ENCODE measurements at places on chromosomes 6 and 20. TPM values are rescaled to one million over a fixed set of nuclear protein-coding genes. Genes with fewer than 3 reads are reported as not detected.
A peak's percentile ranks its signal among the peaks of the same experiment; 100 is the strongest.

DNA sequence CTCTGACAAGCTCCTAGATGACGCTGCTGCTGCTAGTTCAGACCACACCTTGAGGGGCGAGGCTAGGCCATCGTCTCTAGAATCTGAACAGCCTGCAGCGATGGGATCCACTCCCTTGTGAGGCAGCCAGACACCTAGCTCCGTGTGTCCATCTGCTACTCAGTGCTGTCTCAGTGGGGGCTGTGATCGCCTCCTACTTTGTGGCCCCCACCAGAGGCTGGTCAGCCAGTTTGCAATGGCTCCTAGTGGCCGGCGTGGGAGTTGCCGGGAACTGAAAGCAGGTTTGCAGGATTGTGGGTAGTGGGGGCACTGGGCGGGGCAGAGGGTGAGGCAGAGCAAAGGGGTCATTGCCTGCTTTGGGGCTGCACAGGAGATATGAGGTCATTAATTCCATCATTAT, 2.8 kb downstream of the CCN5 start:
- no peaks in the 10 kb centered on the region for H3K36me3 ChIP-seq
- H3K27me3 ChIP-seq, result no peaks in the 10 kb centered on the region
- no peak overlapping the region for H3K4me3 ChIP-seq

The TBXT gene
- total RNA-seq, result not detected

The MMS22L gene
- total RNA-seq, result 15.4 TPM

DNA sequence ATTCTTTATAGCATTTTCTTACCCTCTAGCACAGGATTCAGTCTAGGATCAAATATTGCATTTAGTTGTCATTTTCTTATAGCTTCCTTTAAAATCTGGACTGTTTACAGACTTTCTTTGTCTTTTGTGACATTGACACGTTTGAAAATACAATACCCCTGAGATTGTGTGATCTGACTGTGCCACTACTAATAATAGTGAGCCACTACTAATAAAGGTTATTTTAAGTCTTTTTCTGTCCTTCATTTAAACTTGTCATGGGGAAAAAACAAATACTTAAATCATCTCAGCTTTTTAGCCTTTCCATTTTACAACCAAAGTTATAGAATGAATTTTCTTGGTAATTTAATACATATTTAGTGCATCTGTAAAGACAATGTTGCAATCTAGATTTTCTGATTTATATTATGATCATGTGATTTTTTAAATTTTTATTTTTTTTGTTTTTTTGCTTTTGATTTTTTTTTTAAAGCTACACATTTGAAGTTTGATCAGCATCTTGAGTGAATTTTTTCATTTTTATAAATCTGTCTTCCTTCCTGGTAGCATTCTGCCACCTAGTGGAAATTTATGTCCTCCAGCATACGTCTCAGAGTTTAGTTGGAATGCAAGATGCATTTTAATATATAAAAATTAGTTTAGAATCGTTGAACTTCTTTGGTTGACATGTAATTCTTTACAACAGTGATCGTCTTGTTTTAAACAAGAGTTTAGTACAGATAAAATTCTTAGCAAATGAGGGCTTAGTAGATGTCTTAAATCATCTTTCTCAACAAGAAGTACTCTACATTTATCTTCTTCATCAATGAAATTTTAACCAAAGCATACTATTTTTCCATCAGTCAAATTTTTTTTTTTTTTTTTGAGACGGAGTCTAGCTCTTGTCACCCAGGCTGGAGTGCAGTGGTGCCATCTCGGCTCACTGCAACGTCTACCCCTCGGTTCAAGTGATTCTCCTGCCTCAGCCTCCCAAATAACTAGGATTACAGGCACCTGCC, 119.4 kb downstream of the NCOA3 start:
- H3K27me3 ChIP-seq, result no peaks in the 10 kb centered on the region
- peaks cover 11% of the 10 kb centered on the region for H3K36me3 ChIP-seq
- no peak overlapping the region for H3K4me3 ChIP-seq
- no peaks in the 10 kb centered on the region for H3K4me1 ChIP-seq
- H3K27ac ChIP-seq, result no peak overlapping the region

- H3K27me3 ChIP-seq, result no peaks in the 10 kb centered on the region
- H3K27ac ChIP-seq, result no peak overlapping the region
- no peak overlapping the region for H3K4me3 ChIP-seq
- no peak for DNase-seq
- no peaks in the 10 kb centered on the region for H3K4me1 ChIP-seq
Measured at GRCh38 chr20:59744756-59745155, 140.4 kb downstream of the PHACTR3 start.

DNA sequence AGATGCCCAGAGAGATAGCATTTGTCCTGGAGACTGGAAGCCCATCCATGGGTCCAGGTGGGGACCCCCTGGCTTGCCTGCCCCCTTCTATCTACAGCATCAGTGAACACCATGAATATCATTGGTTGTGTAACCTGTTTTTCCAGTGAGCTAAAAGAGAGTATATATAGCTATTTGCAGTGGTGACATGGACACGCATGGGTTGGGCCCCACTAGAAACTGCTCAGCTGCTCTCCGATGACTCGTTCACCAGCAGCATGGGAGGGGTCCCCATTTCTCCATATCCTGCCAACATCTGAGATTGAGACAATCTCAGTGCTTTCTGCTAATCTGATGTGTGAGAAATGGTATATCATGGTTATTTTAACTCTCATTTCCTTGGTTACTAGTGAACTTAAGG, 4.0 kb upstream of the ZC3H12D start:
- peak; percentile 62 for DNase-seq
- peaks cover 6% of the 10 kb centered on the region for H3K4me1 ChIP-seq
- no peak overlapping the region for H3K4me3 ChIP-seq
- no peaks in the 10 kb centered on the region for H3K36me3 ChIP-seq
- no peaks in the 10 kb centered on the region for H3K27me3 ChIP-seq

- DNase-seq, result no peak
- no peaks in the 10 kb centered on the region for H3K4me1 ChIP-seq
- no peaks in the 10 kb centered on the region for H3K27me3 ChIP-seq
- H3K27ac ChIP-seq, result no peak overlapping the region
- no peak overlapping the region for H3K4me3 ChIP-seq
Measured at GRCh38 chr6:47854971-47855370, 73.1 kb downstream of the OPN5 start.

- H3K27me3 ChIP-seq, result no peaks in the 10 kb centered on the region
- H3K36me3 ChIP-seq, result no peaks in the 10 kb centered on the region
- no peak overlapping the region for H3K4me3 ChIP-seq
- peaks cover 7% of the 10 kb centered on the region for H3K4me1 ChIP-seq
- DNase-seq, result no peak
Measured at GRCh38 chr6:11368760-11369159, 136.3 kb upstream of the NEDD9 start.

DNA sequence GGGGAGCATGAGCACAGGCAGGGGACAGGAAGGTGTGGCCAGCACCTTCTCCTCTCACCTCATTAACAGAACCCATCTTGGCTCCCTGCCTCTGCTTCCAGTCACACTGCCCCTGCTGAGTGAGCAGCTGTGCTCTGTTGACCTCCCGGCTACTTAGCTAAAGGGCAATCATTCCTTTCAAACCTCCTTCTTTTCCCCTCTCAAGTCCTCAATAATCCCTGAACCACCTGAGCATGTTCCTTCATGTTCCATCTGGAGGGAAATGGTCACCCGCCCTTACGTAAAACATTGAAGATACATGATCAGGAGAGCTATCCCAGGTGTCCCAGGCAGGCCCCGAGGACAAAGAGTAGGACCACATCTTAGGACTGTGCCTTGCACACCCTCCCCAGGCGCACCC, 21.7 kb upstream of the MRPS10 start:
- no peak overlapping the region for H3K27ac ChIP-seq
- no peak for DNase-seq
- H3K4me1 ChIP-seq, result no peaks in the 10 kb centered on the region
- no peak overlapping the region for H3K4me3 ChIP-seq
- no peaks in the 10 kb centered on the region for H3K27me3 ChIP-seq
- no peaks in the 10 kb centered on the region for H3K36me3 ChIP-seq

The LGSN gene
- not detected for total RNA-seq

- no peak for DNase-seq
- H3K4me1 ChIP-seq, result no peaks in the 10 kb centered on the region
- H3K27ac ChIP-seq, result no peak overlapping the region
- H3K4me3 ChIP-seq, result no peak overlapping the region
Measured at GRCh38 chr6:37667050-37667814, 30.5 kb downstream of the MDGA1 start.

GRCh38 chr6:113842165-113842564, 15.0 kb upstream of the MARCKS start:
- no peak for DNase-seq
- no peak overlapping the region for H3K27ac ChIP-seq
- no peaks in the 10 kb centered on the region for H3K4me1 ChIP-seq
- H3K27me3 ChIP-seq, result no peaks in the 10 kb centered on the region

DNA sequence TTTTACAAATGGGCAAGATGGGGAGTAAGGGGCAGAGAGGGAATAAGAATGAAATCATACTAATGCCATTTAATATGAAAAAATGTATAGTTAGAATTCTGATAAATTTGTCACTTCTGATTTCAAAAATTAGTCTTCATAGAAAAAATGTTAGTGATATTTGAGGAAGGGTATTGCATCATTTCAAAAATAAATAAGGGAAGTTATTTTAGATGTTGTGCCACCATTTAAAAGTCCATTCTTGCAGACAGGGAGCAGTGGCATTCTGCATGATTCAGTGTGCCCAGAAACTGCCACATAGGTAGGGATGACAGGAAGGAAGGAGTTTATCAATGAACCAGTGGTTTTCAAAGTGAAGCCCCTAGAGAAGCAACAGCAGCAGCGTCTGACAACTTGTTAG, 674.6 kb downstream of the EPM2A start:
- no peak overlapping the region for H3K4me3 ChIP-seq
- H3K27ac ChIP-seq, result no peak overlapping the region
- no peaks in the 10 kb centered on the region for H3K4me1 ChIP-seq
- no peaks in the 10 kb centered on the region for H3K27me3 ChIP-seq
- H3K36me3 ChIP-seq, result no peaks in the 10 kb centered on the region
- no peak for DNase-seq

DNA sequence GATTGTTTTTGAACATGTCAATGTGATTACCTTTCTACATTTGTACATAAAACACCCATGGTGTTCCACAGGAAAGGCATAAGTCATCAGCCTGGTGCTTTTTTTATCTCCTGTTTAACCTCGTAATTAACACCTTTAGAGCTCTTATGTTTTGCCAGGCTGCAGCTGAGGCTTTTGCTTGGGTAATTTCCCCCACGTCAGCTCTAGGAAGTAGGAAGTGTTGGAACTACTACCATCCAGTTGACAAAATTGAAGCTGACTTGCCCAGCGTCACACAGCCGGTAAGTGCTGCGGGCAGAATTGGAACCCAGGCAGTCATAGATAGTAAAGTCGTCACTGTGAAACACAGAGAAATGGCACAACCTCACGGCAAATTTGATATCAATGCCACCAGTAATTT, 86.6 kb upstream of the BMP2 start:
- H3K4me1 ChIP-seq, result no peaks in the 10 kb centered on the region
- no peak overlapping the region for H3K27ac ChIP-seq
- H3K36me3 ChIP-seq, result no peaks in the 10 kb centered on the region
- no peak for DNase-seq
- H3K4me3 ChIP-seq, result no peak overlapping the region

GRCh38 chr6:106056746-106057390, 29.3 kb upstream of the PRDM1 start:
- DNase-seq, result no peak
- H3K27ac ChIP-seq, result no peak overlapping the region
- H3K27me3 ChIP-seq, result no peaks in the 10 kb centered on the region
- H3K36me3 ChIP-seq, result no peaks in the 10 kb centered on the region
- H3K4me3 ChIP-seq, result no peak overlapping the region

The FOXS1 gene
- total RNA-seq, result not detected

- no peak for DNase-seq
- H3K36me3 ChIP-seq, result no peaks in the 10 kb centered on the region
- H3K27me3 ChIP-seq, result no peaks in the 10 kb centered on the region
- no peak overlapping the region for H3K4me3 ChIP-seq
Measured at GRCh38 chr6:47146431-47147174, 104.5 kb upstream of the ADGRF1 start.

DNA sequence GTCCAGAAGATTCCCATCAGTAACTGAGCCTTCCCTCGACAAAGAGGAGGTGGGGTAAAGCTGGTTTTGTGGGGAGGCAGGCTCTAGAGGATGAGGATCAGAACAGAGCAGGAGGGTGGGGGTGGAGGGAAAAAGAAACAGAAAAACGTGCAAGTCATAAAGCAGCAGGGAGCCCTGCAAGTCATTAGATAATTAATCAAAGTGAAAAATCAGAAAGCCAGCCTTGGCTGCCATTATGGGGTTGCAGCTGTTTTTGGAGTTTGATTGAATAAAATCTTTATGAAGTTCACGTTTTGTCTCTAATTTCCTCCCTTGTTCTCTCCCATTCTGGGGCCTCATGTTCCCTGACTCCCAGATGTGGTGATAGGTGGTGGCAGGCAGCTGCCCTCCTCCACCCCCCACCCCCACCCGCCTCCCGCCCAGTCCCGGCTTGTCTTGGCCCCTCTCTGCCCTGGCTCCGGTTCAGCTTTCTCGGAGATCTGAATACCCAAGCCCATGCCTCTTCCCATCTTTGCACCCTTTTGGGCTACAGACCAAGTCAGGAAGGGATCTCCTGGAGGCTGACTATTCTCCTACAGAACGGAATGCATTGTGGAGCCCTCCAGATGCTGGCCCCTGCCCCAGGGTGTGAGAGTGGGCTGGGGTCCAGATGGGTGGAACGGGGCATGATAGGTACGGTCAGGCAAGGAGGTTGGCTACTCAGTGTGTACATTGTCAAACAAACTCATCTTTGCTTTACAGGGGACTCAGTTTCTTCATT, 141.8 kb downstream of the CDC5L start:
- no peaks in the 10 kb centered on the region for H3K4me1 ChIP-seq
- no peak for DNase-seq
- H3K27me3 ChIP-seq, result no peaks in the 10 kb centered on the region
- H3K36me3 ChIP-seq, result no peaks in the 10 kb centered on the region

The CRISP3 gene
- not detected for total RNA-seq

DNA sequence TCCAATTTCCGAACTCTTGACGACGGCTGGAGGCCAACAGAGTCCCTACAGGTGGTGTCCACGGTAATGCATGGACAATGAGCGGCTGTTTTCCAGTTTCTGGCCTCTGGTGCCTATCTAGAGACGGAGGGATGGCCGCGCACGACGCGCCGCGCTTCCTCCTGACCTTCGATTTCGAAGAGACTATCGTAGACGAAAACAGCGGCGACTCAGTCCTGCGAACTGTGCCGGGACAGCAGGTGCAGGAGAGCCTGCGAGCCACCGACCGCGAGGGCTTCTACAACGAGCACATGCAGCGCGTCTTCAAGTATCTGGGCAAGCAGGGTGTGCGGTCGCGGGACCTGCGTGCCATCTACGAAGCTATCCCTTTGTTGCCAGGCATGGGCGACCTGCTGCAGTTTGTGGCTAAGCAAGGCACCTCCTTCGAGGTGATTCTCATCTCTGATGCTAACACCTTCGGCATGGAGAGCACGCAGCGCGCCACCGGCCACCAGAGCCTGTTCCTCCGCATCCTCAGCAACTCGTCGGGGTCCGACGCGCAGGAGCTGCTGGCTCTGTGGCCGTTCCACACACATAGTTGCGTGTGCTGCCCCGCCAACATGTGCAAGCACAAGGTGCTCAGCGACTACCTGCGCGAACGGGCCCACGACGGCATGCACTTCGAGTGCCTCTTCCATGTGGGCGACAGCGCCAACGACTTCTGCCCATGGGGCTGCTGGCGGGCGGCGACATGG, 169.4 kb downstream of the CDK19 start:
- no peaks in the 10 kb centered on the region for H3K4me1 ChIP-seq
- DNase-seq, result no peak
- H3K36me3 ChIP-seq, result no peaks in the 10 kb centered on the region
- H3K27me3 ChIP-seq, result no peaks in the 10 kb centered on the region

Measured in Peyer's patch (tissue), 4 donors.